T-helper 2 cell treated with Interferon-gamma antibody and Interleukin-4, amounts not matched to agents 5 μg/mL and 100 μg/mL, for 36 hours (primary cell): ENCODE measurements at places on chromosomes 5 and 9.

DNA sequence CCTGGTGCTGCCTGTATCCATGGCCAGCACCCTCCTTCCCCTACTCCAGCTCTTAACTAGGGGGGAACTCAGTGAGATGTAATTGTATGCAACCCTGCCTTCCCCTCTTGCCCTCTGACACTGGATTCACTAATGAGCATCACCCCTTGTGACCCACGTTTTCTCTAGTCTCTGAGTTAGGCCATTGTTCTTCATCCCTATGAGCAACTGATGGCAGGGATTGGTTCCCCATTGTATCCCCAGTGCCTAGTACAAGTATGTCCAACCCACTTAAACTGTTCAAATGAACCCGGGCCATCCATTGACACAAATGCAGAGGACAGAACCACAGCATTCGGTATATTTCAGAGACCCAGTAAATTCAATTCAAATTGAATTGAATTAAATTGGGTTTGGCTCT lies 77.6 kb upstream of the ASTN2 start:
- DNase-seq, result no peak

DNA sequence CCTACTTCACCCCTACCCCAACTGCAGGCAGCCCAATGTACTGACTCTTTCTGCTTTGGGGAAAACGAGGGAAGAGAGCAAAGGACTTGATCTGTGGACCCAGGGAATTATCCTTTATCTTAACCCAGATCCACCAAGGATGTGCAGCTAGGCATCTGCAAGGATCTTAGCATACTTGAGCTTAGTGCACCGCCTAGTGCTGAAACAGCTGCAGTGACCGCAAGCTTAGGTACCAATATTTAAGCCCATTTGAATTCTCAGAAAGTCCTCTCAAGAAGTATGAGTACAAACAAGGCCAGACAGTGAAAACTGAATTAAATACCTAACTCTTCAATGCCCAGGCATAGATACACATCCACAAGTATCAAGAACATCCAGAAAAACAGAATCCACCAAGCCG lies 576.7 kb upstream of the ADAMTS16 start:
- DNase-seq, result no peak

DNA sequence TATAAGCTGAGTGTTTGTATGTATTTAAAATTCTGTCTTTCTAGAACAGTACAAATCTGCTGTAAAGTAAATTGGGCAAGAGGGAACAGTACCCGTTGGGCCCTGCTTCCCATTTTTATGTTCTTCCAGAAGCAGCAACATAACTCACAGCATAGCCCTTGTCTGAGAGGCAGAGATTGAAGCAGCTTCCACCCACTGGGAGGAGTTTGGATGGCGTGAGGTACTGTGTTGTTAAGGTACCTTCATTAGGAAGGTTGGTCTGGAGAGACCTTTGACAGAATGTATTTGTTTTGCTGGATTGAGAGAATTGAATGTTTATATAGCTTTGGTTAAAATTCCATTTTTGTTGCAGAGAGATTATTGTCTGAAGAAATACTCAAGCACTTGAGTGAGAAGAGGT lies 24.8 kb downstream of the RAI14 start:
- DNase-seq, result no peak

DNA sequence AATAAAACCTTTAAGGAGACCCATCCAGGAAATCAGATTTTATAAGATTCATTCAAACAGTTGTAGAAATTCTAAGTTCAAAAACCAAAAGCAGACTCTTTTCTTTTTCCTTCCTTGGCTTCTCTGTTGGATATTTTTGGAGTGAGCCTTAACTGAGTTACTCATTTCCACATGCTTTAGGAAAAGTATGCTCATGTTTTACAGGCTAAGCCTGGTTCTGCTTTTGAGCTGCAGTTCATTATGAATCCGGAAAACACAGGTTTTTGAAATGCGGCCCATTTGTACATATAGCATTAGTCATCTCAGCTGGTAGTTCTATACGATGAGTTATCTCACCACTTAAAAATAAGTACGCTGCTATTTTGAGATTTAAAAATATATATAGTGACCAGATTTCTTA lies 156.6 kb upstream of the DMRT1 start:
- DNase-seq, result no peak

- DNase-seq, result no peak
These were observed 1.3 kb downstream of the ARSB start for GRCh38 chr5:78983601-78984438.

DNA sequence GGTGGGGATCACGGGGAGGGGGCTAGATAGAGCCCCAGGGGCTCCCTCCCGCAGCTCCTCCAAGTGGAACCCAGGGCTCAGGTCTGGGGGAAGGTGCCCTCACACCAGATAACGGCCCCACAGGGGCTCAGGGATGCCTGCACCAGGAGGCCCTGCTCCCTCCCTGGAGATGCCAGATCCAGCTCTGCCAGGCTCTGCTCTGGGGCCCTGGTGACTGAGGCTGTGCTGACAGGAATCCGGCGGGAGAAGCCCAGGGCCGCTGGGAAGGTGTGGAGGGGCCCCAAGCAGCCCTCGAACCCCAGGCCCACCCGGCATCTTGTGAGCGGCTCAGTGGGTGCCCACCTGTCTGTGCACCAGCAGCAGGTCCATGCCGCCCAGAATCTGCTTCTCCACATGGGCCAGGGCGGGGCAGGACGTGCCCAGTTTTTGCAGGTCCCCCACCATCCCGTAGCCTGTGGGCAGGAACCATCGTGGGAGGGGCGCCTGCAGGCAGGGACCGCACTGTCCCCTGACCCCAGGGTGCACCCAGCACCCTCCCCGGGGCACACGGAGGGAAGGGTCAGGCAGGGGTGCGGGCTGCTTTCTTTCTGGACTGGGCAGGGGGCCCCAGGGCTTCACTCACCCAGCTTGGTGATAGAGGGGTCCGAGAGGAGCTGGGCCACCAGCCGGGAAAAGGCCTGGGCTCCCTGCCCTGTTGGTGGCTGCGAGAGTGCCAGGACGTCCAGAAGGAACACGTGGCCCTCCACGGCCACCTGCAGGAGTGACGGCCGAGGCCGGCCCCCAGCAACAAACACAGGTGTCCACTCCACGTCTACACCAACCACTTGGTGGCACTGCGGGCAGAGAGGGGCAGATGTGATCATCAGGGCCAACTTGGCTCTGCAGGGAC lies 48.9 kb upstream of the NRARP start:
- no peak for DNase-seq

GRCh38 chr5:180352116-180353047 lies 754 bp downstream of the GFPT2 start:
- no peak for DNase-seq

GRCh38 chr5:22023784-22024183 lies 829.4 kb downstream of the CDH12 start:
- DNase-seq, result no peak

GRCh38 chr5:78300464-78301045 lies 6.1 kb upstream of the AP3B1 start:
- no peak for DNase-seq

DNA sequence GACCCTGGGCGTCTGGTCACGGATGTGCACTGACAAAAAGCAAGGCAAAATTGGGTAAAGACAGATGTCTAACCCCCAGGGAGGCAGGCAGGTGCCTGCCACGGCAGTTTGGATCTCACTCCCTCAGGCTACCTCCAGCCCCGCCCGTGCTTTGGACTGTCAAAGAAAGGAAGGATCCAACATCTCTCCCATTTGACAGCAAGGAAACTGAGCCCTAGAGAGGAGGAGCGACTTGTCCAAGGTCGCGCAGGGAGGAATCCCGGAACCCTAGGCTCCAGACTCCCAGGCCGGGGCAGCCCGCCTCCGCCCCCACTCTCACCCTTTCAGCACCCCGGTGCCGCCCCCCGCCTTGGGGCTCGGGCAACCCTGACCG lies 376 bp downstream of the GOLGA1 start:
- no peak for DNase-seq

GRCh38 chr9:104872656-104873488 lies 55.1 kb downstream of the ABCA1 start:
- no peak for DNase-seq

- no peak for DNase-seq
These were observed 14.9 kb upstream of the SCAMP1 start for GRCh38 chr5:78345485-78345884.

DNA sequence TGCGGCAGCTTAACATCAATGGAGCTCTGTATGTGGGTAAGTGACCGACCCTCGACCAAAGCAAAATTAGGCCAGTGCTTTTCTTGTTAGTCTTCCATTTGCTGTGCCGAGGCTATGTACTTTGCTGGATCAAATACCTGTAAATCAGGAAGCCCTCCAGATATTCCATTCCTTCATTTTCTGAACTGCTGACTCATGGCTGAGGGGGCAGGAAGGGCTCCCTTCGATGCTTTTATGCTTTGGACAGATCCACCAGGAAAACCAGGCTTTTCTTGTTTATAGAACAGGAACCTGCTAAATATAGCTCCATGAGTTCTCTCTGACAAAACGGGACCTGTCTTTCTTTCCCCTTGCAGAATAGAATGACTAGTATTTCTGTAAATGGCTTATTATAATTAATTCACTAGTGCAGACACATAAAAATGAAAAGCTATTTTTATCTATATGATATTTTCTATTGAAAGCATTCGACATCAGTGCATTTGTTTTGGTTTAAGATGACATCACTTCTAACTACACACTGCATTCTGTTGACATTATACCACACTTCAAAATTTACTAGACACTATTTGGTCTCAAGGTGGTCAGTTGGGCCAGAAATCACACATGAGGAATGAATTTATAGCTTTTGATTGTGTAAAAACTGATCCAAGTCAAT lies 93.3 kb downstream of the LIFR start:
- no peak for DNase-seq

DNA sequence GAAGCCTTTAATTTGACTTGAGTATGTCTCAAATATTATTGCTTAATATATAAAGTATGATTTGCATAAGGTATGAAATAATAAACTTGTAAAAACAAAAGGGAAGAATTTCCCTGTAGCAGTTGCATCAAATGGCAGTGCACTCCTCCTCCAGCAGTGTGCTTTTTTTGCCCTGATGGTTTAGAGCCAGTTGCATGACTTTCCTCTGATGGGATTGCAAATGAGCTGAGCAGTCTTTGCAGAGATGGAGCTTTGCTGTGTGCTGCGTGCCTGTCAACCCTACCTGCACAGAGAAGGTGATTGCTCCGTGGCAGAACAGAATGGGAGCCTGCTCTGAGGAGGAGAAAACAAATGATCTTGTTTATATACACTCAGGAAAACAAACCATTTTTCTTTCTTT lies 22.7 kb upstream of the CATSPER3 start:
- DNase-seq, result no peak

GRCh38 chr9:96661711-96662110 lies 6.6 kb upstream of the PRXL2C start:
- DNase-seq, result no peak

GRCh38 chr5:142301540-142301939 lies 23.3 kb downstream of the SPRY4 start:
- DNase-seq, result no peak

DNA sequence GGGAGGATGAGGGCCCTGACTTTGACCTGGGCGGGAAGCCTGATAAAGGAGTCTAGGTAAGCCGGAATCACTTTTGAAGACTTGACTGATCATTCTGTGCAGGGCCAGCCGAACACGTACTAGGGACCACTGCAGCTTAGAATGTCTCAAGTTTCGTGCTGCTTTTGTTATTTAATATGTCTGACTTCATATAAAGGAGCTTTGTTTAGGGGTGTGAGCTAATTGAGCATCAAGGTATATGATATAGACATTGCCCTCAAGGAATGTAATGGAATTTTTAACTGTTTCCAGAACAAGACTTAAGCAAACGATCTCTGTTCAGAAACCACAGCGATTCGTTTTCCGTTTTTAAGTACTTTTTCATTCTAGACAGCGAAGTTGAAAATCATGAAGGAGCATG lies 173.0 kb downstream of the SEMA6A start:
- no peak for DNase-seq

GRCh38 chr5:74079971-74080556 lies 454.1 kb downstream of the ARHGEF28 start:
- DNase-seq, result no peak

DNA sequence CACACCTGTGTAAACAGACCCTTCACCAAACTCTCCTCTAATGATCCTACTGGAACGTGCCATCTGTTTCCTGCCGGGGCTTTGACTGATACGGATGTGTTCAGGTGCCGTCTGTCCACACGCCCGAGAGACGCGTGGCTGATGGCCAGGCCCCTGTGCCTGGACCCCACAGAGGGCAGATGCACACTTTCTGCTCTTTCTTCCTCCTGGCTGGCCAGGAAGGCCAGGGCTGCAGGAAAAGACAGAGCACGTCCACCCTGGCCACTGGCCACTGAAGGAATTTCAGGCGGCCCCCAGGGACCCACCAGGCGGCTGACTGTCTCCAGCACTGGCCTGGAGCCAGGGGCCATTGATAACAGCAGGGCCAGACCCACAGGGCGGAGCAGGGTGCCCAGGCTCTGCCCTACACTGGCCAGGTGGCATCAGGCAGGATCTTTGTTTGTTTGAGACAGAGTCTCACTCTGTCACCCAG lies 3.6 kb upstream of the ENG start:
- no peak for DNase-seq

DNA sequence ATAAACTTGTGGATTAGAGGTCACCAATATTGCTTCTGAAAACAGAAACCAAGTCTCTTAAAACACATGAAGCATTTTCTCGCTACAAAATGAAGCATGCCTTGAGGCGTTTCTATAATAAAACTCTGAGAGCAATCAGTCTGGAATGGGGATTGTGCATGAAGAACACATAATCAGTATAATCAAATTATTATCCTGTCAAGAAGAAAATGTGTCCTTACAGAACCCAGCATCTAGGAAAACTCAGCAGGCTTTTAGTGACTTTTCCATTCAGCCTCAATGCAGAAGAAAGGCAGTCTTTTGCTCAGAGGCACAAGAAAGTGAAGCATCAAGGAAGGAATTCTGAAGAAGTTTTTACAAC lies 121.9 kb downstream of the CDH18 start:
- DNase-seq, result no peak

DNA sequence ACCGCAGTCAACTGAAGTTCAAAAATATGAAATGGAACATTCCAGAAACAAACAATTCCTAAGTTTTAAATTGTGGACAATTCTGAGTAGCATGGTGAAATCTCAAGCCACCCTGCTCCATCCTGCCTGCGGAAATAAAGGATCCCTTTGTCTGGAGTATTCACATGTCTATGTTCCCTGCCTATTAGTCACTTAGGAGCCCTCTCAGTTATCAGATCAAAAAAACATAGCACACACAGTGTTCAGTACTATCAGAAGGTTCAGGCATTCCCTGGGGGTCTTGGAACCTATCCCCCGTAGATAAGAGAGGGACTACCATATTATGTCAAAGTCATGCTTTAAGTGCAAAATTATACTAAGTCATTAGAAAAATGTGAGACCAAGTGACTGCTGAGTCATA lies 300.8 kb downstream of the SEMA5A start:
- no peak for DNase-seq
